KG1 (cell line): ENCODE measurements at places on chromosomes 1 and 21.

DNA sequence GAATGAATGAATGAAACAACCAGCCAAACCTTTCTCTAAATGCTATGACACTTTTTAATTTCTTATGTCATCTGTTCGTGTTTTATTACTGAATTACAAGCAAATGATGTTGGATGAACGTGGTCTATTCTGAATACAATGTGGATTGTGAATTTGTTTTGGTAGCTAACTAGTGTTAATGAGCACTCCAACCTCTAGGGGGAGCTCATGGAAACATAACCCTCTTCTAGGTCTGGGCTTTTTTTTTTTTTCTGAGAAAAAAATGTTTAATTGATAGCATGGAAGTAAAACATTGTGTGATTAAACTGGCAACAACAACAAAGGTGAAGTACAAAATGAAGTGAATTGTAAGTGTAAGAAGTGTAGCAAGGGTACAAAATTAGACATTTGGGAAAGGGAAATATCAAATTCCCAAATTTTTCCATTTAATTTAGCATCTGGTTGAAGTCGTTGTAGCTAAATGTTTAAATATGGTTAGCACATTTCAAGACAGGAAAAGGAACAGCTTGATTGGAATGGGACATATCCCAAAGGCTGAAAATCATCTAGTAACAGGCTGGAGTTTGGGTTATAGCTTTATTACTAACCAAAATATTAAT, 42.6 kb upstream of the PTGS2 start:
- DNase-seq = no peak

DNA sequence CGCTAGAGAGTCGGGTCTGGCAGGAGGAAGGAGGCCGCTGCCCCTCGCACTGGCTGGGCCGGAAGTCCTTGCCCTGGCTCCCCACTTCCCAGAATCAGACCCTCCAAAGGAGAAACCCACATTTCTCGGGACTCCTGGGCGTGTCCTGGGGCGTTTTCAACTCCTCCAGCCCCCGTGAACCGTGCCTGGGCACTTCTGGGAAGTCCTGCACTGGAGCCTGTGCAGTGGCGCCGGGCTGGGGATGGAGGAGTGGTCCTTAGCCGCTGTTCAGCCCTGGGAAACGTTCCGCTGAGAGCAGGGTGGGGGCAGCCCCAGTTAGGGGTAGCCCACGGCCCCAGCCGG, 3.0 kb downstream of the IGSF21 start:
- no peak for DNase-seq

- DNase-seq = no peak
These were observed 5.4 kb downstream of the PAX7 start for GRCh38 chr1:18635891-18636595.

DNA sequence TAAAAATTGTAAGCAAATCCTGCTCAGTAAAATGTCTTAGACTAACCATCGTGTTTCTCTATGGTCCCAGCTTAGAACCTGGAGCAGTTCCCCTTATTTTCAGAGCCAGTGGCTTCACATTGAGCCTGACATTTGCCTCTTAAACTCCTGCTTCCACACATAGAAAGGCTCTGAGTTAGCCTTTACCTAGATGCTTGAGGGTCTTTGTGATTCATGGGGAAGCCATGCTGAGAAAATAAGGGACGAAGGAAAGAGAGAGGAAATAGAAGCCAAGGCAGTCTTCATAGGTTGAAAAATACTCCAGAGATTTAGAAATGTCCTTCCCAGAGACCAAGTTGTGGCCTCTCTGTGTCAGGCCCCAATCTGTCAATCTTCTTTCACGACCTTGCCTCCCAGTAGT, 16.1 kb upstream of the RBBP5 start:
- no peak for DNase-seq

DNA sequence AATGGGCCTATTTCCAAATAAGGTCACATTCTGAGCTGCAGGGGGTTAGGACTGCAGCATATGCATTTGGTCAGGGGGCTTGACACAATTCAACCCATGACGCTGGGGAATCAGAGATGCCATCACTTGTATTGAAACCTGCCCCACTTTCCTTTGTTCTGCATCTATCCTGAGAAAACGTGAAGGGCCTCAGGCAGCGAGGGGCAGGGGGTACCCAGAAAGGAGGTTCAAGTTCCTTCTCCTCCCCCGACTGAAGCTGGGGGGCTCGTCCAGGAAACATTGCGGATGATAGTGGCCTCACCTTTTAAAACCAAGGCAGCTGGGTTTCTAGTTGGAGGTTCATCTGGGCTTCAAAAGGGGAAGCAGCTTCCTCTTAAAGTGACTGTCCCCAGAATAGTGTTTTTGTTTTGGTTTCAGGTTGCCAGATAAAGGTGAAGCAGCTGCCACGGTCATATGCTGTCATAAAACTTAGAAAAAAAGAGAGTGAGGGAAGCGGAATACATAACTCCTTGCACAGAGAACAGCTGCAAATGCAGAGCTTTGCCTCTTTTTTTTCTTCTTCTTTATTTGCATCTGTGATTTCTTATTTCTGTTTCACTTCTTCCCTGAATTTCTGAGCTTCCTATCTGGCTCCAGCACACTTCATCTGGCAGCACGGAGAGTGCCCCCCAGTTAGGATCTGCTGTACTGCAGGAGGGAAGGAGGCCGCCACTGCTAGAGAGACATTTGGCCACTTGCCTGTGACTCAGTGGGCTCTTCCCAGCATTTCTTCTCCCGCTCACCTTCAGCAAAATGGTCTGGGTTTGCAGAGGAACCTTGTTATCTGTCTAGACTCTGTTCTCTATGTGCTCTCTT, 142.0 kb downstream of the AJAP1 start:
- no peak for DNase-seq

DNA sequence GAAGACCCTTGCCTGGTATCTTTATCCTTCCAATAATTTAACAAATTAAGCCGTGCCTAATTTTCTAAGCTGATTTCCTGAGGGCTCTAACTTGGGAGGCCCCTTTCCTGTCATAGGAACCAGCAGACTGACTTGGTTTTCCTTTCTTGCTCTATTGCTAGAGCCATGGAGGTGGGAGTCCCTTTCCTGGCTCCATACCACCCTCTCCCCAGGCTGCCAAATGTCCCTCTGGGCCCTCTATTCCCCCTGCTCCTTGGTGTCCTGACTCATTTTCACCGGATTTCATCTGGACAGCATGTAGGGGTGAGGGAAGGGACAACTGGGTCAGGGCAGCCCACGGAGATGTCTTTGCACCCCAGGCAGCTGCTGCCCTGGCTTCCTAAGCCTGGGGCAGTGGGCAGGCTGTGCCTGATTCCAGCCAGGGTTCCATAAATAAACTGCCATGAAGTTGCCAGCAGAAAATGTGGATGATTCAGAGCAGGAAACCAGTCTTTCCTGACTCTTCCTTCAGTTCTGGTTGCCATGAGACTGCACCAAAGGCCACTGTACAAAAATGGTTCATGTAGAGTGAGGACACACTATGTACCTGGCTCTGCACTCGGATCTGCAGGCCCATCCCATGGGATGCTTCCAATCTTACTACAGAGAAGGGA, 38.0 kb upstream of the SERBP1 start:
- DNase-seq = no peak

- DNase-seq = no peak
These were observed 2.9 kb downstream of the ADAMTS1 start for GRCh38 chr21:26842300-26842699.

DNA sequence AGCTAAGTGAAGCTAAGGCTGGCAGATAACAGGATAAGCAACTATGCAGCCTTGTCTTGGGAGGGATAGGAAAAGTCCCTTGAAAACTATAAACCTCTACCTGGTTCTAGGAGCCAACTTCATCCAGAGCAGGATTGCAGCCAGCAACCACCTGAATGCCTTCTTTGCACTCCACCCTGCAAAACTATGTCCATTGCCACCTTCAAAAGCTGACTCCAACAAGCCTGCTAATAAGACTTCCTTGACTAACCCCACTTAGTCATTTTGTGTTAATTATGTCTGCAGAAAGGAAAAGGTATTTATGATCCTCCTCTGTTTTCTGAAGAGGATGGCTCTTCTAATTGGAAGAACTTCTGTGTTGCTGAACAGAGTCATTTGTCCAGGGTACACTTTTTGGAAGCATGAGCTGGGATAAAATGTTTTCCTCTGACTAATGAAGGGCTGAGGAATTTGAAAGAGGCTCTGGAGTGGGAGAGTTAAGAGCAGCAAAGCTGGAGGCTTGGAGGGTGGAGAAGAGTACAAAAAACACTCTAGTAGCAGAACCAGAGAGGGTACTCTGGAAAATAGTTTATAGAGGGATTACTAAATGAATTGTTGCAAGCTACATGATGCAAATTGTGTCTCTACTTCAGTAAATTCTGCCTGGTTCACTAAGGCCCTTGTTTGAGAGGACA, 9.6 kb upstream of the RIMKLA start:
- DNase-seq = no peak

DNA sequence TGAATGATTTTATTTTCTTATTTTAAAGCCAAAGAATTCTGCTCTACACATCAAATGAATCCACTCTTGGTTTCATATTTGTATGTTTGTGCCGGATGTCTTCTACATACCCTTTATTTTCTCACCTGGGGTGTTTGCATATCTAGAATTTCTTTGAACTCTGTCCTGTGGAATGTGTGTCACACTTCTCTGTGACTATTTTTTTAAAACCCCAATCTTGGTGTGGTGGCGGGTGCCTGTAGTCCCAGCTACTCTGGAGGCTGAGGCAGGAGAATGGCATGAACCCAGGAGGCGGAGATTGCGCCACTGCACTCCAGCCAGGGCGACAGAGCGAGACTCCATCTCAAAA, 35.4 kb downstream of the CENPF start:
- DNase-seq = no peak

DNA sequence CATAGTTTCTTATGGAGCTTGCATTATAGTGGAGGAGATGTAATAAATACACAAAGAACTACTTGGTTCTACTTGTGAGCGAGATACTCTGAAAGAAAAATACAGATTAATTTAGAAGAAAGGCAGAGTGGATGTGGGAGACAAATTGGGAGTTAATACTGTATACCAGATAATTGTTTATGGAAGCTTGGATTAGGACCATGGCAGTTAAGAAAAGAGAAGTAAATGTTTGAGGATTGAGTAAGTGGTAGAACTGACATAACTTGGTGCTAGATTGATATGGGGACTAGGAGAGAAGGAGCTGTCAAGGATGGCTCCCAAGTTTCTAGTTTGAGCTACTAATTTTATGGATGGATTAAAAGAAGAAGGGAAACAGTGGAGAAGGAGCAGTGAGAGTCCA, 47.3 kb downstream of the INKA2 start:
- DNase-seq = no peak

- peak; percentile 38 for DNase-seq
These were observed 45.8 kb upstream of the SAMSN1 start for GRCh38 chr21:14591882-14592281.

- DNase-seq = no peak
These were observed 898 bp downstream of the MFSD2A start for GRCh38 chr1:39955547-39956539.

- no peak for DNase-seq
These were observed 67.5 kb downstream of the KCND3 start for GRCh38 chr1:111921948-111922347.

DNA sequence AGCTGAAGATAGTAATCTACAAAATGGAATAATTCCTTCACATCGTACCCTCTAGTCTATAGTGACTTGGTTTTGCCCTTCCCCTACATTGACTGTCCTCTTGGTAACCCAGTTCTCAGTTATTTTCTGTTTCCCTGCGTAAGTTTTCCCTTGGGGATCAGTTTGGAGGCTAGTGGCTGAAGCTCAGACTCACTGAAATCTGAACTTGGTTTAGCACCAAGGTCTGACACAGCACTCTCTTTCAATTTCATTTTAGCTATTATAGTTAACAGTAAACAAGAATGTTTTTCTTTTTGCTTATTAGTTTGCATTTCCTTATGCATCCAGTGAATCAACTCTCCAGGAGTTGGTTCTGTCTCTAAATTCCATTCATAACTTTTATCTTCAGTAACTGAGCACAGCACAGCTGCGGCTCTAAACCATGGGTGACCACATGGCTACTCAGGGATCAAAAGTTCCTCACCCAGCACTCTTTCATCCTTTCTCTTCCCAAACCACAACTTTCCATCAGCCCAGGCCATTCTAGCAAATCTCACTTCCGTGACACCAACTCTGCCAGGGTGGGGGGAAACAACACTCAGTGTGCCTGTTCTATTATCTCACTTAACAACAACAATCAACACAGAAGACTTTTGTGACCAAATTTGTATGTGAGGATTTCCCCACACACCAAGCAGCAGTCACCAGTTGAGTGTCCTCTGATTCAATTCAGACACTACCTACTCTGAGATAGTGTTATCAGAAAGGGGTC, 17.6 kb upstream of the IFI6 start:
- no peak for DNase-seq

DNA sequence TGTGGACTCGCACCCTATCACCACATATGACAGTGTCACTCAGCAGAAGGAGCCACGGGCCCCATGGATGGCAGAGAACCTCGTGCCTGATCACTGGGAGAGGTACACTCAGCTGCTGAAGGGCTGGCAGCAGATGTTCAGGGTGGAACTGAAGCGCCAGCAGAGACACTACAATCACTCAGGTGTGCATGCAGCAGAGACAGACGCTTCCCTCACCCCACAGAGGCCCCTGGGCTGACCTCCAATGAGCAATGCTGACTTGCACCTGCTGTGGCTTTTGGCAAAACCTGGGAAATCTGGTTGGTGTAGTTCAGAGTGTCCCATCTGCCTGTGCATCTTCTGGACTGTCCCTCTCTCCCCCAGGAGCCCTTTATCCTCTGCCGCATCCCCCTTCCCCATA, 51.9 kb downstream of the KIAA1614 start:
- no peak for DNase-seq

GRCh38 chr1:111195002-111195684, 5.3 kb downstream of the DENND2D start:
- DNase-seq = no peak

- DNase-seq = no peak
These were observed 114.8 kb downstream of the TYW3 start for GRCh38 chr1:74847715-74848114.

DNA sequence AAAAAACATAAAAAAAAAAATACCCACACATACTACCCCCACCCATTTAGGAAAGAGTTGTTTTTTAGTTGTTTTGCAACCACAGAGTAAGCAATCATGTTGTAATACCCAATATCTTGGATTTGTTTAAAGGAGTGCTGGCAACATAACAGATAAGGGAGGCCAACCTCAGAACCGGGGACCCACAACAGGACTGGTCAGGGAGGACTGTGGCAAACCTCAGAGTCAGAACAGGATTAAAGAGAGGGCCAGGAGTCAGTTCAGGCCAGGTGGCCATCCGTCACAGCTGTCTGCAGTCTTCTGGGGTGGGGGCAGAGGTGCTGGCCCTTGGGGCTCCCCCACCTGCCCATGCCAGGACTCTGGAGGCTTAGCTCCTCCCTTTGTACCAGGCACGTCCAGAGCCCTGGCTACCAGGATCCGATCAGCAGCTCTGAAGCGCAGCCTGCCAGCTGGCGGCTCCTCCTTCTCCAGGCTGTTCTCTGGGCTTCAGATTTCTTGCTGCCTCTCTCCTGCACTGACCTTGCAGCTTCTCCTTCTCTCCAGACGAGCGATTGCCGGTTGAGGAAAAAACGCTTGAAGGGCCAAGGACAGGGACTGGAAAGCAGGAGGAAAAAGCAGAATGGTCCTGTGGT, 7.9 kb downstream of the H6PD start:
- DNase-seq = no peak

- DNase-seq = no peak
These were observed 20.9 kb upstream of the HSD3B2 start for GRCh38 chr1:119394085-119394484.
